ENCODE measurements at places on chromosomes 16 and 17.

GRCh38 chr17:82475458-82475857 lies 16.9 kb downstream of the NARF start:
- no peak for DNase-seq

GRCh38 chr16:66322174-66322573 lies 44.3 kb upstream of the CDH5 start:
- no peak for DNase-seq

- peak; percentile 95 for DNase-seq
These were observed 86.1 kb downstream of the ZDHHC7 start for GRCh38 chr16:84925092-84925772.

GRCh38 chr17:82655523-82655922 lies 7.3 kb upstream of the WDR45B start:
- no peak for DNase-seq

DNA sequence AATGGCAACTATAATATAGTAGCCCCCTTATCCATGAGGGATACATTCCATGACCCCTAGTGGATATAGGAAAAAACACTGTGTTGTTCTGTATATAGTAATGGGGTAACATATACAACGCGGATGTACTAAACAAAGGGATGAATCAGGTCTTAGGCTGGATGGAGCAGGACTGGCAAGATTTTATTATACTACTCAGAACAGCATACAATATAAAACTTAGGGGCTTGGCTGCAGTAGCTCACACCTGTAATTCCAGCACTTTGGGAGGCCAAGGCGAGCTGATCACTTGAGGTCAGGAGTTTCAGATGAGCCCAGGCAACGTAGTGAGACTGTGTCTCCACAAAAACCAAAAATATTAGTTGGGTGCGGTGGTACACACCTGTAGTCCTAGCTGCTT lies 26.8 kb downstream of the VMP1 start:
- DNase-seq, result no peak

DNA sequence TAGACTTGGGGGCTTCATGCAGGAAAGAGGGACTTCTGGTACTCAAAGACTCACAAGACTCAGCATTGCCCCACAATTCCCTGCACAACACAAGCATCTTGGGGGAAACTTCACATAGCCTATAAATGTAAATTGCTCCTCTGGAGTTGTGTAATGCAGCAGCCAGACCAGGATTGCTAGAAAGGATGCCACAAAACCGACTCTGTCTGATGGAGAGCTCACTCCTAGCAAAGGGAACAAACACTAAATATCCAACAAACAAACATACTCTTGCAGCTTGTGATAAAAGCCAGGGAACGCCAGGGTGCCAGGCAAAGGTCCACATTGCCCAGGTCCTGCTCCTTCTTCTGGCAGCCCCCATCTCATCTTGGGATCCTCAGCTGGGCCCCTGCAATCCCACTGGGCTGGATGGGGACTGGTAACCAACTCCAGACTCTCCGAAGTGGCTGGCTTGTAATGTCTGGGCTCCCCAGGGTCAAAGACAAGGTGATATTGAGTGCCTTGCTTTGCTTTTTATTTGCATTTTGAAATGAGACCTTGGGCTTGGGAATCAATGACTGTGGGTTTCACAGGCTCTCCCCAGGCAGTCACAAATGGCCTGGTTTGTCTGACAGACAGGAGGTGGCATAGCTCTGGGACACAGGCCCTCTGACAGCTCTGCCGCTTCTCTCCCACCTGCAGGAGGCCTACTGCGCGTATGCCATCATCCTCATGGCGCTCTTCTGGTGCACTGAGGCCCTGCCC lies 15.3 kb downstream of the SLC13A2 start:
- no peak for DNase-seq

DNA sequence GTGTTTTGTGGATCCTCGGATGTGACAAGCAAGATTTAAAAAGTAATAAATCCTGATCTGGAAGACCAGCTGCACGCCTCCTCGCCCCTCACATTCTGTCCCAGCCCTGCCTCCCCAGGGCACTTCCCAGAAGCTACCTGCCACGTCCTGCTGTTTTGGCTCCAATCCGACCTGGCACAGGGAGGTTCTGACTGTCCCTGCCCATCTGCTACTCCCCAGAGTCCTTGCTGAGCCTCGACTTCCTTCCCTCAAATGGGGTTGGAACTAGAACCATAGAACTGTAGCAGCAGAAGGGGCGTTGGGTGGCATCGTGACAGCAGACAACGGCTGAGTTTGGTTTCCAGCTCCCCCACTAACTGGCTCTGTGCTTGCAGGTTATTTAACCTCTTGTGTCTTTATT lies 71.7 kb downstream of the RPH3AL start:
- peak; percentile 38 for DNase-seq

- DNase-seq, result no peak
These were observed 46.8 kb downstream of the SREBF1 start for GRCh38 chr17:17789828-17790636.

DNA sequence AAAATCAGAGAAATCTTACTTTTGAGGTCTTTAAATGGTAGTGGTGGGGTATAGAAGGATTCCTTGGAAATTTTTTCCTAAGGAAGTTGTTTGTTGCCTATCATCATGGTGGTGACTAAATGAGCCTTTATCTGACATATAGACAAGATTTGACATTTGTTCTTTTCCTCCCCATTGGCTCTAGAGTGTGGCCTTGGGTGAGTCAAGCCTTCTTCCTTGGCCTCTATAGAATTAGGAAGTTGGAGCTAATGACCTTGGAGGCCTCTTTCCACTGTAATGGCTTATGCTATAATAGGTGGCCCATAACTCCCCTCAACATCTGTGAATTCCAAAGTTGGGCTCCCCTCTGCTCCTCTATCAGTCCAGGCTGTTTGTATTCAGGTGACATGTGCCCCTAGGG lies 79.1 kb upstream of the HNF1B start:
- DNase-seq, result no peak

- no peak for DNase-seq
These were observed 51.2 kb upstream of the DHX40 start for GRCh38 chr17:59513934-59514841.

DNA sequence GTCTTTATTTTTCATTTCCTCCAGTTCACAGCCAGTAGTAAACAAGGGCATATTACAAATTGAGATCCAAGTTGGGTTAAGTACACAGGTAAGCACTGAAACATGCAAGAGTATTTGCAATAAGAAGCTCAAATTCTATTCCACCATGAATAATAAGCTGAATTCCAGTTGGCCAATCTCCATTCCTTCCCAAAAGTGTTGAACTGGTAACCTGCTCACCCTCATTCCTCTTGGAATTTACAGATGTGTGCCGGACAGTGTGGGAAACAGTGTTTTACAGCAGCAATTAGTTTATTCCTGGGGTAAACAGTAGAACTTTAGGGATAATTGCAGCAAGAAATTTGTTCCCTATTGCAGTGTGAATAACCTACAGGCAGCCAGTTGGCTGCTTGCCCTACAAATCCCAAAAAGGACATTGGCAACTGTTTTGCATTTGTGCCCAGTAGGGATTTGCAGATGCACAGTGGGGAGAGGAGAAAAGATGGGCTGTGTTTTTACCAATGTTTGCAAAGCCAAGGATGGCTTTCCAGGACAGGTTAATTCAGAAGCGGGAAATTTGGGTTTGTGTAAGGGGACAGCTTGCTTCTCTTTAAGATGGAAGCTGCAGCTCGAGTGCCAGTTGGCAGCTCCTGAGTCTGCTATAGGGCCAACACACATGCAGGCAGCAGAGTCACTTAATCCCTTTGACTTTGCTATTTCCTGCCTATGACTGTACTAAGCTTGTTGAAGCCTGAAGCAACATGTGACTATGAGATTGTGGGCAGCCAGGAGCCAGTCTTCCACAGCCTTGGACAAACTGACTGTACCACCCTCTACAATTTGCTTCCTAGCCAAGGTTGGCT lies 318.9 kb downstream of the MAP2K6 start:
- no peak for DNase-seq

DNA sequence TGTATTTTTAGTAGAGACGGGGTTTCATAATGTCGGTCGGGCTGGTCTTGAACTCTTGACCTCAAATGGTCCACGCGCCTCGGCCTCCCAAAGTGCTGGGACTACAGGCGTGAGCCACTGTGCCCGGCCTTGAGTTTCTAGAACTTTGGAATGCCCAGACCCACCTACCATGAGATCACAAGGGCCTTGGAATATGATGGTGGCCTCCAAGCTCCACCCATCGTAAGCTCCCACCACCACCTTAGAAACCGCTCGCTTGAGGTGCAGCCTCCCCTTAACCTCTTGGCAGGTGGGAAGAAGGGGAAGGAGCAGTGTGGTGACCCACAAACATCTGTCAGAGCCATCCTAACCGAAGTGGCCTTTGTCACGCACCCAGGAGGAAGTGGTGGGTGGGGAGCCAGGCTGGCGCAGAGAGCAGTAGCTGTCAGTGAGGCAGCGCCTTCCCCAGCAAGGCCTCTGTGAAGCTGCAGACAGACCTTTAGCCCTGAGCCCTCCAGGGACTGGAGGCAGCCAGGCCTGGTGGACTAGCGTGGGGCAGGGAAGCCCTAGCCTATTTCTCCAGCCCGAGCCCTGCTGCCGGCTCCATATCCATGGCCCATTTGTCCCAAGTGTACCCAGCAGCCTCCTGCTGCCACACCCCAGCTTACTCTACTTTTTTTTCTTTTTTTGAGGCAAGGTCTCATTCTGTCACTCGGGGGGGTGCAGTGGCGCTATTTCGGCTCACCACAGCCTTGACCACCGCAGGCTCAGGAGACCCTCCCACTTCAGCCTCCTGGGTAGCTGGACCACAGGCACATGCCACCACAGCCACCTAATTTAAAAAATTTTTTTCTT lies 13.1 kb upstream of the SEPHS2 start:
- DNase-seq, result no peak

DNA sequence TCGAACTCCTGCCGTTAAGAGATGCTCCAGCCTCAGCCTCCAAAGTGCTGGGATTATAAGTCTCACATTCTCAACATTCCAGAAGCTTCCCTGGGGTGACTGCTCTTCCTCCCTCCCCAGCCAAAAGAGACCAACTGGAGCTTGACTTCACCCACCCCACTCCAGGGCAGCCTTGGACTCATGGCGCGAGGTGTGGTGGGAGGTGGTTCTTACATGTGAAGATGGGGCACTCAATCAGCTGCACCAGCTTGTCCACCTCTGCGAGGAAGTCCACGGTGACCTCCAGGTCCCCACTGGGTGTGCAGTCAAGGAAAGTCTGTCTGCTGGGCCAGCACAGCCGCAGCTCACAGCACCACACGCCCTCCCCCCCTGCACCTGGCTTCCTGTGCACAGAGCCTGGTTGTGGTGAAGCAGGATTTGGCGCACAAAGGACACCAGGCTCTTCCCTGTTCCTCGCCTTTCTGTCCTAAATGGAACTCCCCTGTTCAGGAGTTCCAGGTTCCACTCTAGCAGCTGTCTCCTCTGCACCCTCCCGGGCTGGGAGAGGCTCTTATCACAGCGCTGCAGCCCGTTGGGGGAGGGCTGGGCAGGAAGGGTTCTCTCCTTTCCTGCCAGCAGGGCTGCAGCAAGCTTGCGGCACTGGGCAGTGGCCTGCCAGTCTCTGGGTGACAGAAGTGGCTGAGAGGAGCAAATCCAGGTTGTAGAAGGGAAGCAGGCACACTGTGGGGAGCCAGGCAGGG lies 9.6 kb upstream of the MTSS2 start:
- no peak for DNase-seq

DNA sequence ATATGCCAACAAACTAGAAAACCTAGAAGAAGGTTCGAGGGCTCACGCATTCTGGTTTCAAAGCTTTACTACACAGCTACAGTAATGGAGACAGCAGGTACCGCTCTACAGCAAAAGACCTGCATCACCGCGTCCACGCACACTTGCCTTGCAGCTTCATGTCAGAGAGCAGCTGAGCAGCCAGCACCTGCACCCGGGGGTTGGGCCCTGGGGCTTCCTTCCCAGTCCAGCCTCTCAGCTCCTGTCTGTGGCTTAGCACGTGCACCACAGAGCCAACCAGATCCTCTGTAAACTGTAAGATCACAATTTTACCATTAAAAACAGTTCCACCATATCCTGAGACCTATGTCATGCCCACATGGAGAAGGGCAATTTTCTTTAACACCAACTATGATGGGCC lies 15.3 kb downstream of the MEAK7 start:
- no peak for DNase-seq

DNA sequence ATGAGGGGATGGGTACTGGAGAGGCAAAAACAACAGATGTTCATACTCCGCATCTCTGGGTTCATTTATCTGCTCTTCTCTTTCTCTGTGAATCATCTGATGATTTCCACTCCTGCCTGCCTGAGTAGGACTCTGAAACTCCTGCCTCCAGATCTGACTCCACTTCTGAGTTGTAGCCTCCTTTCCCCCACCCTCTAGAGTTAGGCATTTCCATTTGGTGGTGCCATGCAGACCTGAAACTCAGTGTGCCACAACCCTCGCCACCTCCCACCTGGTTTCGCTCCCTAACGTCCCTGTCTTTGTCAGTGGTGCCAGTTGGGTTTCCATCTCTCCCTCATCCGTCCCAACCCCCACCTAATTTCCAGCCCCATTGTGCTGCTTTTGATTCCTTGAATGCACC lies 126.2 kb downstream of the PRKCB start:
- DNase-seq, result peak; percentile 29

- no peak for DNase-seq
These were observed at the start of gene ST6GALNAC1 for GRCh38 chr17:76643553-76644148. Gene ST6GALNAC1 (minus strand): TSS chr17:76643757. CDS start chr17:76643638, 119 bp downstream.

- DNase-seq, result peak; percentile 88
These were observed at the start of gene BRIP1 for GRCh38 chr17:61862975-61863800. Gene BRIP1 (minus strand): TSS chr17:61863528. CDS start chr17:61861539, 1,989 bp downstream.

GRCh38 chr16:49366669-49367068 lies 6.9 kb upstream of the C16orf78 start:
- no peak for DNase-seq

DNA sequence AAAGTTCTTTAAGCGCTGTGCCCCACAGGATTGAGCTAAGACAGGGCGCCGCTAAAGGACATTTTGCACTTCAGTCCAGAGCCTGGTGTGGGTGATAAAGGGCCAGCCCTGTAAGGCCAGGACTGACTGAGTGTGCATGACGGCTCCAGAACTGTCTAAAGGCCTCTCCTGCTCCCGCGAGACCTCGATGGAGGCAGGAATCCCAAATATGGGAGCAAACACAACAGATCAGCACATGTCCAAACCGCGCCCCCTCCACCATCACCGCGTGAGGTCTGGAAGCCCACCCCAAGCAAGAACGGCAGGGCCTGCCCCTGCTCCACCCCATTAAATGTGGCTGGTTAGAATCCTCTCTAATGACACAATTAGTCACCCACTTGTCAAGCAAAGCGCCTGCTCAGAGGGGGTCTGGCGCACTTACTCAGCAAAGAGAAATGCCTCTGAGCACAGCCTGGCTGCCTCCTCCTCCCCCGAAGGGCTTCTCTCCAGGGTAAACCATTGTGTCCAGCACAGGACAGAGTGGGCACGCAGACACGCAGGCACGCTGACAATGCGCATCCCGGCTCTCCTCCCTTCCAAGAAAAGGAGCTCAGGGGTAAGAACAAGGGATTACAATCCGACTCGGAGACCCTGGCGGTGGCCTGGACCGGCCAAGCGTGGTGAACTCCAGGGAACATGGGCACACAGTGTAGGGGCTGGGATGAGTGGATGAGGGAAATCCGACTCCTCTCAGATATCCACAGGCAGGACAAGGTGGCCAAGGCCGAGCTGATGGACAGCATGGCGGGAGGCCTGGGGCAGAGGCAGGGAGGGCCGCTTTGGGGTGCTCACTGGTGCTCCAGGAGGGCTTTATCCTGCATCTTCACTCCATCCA lies 1.5 kb downstream of the MXRA7 start:
- DNase-seq, result no peak

- DNase-seq, result no peak
These were observed 8.2 kb downstream of the KRT9 start for GRCh38 chr17:41563607-41564170.
